ENCODE measurements at places on chromosomes 13 and 19. TPM values are rescaled to one million over a fixed set of nuclear protein-coding genes. Genes with fewer than 3 reads are reported as not detected.

PEG3 gene
- total RNA-seq = 0.06 TPM

GRCh38 chr19:33471111-33471996 lies 50.2 kb downstream of the PEPD start:
- DNase-seq = no peak

DNA sequence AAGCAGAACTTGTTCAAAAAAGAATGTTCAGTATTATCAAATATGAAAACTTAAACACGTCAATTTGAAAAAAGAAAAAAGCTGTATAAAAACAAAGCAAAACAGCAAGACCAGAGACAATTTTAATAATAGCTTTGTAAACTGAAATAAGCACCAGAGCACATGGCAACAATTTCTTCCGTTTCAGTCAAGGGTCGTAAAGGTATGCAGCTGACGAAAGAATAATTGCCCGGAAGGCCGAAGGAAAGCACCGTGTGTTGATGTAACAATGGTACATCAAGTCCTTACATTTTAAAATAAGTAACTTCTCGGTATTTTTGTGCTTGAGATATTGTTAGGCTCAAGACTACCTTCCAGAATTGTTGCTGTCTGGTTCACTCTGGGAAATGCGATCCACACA lies 1.7 kb downstream of the PROSER1 start:
- DNase-seq = no peak

CCDC8 gene
- total RNA-seq = not detected

- DNase-seq = no peak
Observed at GRCh38 chr19:16899566-16900075, 10.8 kb downstream of the F2RL3 start.
